ENCODE measurements at places on chromosomes 12 and 14.
A peak's percentile ranks its signal among the peaks of the same experiment; 100 is the strongest.

GRCh38 chr12:42372154-42372791 is 46.3 kb downstream of the PPHLN1 start:
- DNase-seq: peak; percentile 68

DNA sequence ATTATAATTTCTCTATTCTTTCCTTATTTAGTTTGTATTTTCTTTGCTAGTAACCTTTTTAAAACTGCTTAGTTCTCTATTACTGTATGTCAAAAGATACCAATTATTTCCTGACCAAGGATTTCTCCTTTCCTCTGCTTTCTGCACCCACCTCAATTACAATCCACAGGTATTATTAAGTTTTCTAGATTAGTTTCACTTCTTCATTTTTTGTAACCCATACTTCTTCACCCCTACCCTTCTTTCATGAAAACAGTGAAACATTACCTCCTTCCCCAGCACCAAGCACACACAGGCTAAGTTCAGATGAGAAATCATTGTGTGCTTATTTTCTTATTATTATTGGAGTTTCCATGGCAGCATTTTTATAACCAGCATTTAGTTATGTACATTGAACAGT is 318.5 kb upstream of the MDGA2 start:
- DNase-seq: no peak

DNA sequence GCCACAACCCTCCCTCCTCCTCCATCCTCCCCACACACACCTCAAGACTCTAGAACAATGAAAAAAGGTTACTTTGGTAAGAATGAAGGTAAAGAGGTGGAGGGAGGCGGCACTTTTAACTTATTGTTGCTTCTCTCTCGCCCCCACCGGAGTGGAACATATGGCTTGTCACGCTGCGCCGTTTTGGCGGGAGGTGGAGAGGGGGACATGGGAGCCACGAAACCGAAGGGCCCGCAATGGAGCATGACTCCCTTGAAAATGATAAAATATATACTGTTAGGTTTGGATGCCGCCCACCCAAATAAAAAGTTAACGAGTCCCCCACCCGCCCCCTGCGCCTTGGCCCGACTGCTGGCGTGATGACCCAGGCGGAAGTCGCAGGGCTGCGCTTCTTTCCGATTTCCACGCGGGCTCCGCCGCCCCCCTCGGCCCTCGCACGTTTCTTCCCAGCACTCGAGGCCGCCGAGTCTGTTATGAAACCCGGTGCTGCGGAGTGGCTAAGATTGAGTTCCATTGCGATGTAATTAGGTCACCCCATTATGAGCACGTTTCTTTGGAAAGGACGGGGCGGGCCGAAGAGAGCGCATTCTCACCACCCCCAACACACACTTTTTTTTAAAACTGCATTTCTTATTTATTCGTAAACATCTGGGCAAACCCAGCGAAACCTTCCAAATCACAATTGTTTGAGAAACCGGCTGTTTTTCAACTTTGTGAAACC is 1.4 kb upstream of the ZFP36L1 start:
- no peak for DNase-seq

- no peak for DNase-seq
These were observed 95.0 kb downstream of the IGF1 start for GRCh38 chr12:102385343-102385742.

DNA sequence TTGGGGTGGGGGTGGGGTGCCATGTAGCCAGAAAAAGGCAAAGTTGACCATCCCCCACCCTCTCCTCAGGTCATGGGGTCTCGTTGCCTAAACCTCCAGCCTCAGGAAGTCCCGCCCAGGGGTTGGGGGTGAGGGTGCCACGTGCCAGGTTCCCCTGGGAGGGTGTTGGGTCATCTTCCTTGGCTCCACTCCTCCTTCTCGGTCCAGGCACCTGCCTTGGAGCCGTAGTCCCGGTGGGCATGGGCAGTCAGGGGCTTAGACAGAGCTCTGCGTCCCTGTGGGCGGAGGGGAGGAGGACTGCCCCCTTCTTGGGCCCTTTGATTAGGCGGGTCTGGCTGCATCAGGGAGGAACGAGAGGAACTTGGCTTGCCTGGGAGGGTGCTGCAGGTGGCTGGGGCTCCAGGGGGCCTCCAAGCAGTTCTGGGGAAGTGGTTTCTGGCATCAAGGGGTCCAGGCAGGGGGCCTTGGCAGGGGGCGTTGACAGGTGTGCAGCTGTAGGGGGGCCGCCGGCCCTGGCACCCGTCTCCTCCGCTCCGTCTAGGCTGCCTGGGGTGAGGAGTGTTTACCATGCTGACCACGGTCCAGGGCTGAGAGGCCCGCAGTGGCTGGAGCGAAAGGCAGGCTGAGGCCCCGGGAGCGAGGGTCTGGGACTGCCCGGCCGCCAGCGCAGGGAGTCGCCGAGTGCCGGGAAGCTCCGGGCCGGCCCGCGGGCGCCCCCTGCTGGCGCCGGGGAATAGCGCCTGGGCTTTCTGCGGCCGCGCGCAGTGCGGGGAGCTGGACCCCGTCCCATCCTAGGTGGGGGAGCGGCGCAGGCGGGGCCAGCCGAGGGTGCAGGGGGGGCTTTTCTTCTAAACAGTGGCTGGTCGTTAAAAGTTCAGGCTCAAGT is 7.9 kb downstream of the SETD1B start:
- peak; percentile 92 for DNase-seq

- no peak for DNase-seq
These were observed 771.3 kb upstream of the TBX3 start for GRCh38 chr12:115455268-115455681.

- no peak for DNase-seq
These were observed 33.1 kb downstream of the FGD6 start for GRCh38 chr12:95184121-95184520.

DNA sequence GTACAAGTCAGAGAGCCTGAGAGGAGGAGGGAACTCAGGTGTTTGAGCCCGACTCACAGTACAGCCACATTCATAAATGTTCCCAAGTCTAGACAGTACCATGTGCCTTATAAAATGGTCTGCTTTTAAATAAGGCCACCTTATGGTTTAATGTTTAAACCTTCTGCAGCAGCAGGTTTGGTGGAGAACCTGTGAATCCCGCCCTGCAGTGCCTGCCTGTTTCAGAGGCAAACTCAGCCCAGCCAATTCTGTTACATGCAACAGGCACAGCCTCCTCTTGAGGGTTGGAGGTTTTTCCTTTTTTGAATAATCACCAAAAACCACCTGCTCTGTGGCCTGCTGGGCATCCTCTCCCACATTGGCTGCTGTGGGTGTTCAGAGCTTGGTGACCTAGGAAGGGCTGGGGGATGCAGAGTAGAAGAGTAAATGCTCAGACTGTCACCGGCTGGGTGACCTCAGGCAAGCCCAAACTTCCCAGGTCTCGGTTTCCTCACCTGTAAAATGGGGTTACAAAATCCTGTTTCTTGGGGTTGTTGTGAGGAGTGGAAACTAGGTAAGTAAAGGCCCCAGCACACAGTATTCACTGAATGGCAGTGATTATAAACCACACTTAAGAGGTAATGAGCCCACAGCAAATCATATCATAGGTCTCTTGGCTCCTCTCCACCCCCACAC is 28.0 kb downstream of the NUAK1 start:
- no peak for DNase-seq

GRCh38 chr12:2633825-2634200 is 161.0 kb upstream of the FKBP4 start:
- no peak for DNase-seq

- peak; percentile 16 for DNase-seq
These were observed 536 bp downstream of the TM7SF3 start for GRCh38 chr12:27013611-27014084.

GRCh38 chr12:7460375-7461259 is 16.7 kb upstream of the CD163L1 start:
- DNase-seq: peak; percentile 65

GRCh38 chr12:95216711-95217376 is 423 bp downstream of the FGD6 start:
- peak; percentile 23 for DNase-seq
